ENCODE measurements at places on chromosomes 5 and 9. TPM values are rescaled to one million over a fixed set of nuclear protein-coding genes. Genes with fewer than 3 reads are reported as not detected.

GRCh38 chr5:65855766-65856315 lies 70.5 kb upstream of the ERBIN start:
- no peak overlapping the region for H3K4me3 ChIP-seq
- no peak for DNase-seq
- no peaks in the 10 kb centered on the region for H3K4me1 ChIP-seq
- H3K27me3 ChIP-seq, result no peaks in the 10 kb centered on the region
- no peaks in the 10 kb centered on the region for H3K36me3 ChIP-seq

DNA sequence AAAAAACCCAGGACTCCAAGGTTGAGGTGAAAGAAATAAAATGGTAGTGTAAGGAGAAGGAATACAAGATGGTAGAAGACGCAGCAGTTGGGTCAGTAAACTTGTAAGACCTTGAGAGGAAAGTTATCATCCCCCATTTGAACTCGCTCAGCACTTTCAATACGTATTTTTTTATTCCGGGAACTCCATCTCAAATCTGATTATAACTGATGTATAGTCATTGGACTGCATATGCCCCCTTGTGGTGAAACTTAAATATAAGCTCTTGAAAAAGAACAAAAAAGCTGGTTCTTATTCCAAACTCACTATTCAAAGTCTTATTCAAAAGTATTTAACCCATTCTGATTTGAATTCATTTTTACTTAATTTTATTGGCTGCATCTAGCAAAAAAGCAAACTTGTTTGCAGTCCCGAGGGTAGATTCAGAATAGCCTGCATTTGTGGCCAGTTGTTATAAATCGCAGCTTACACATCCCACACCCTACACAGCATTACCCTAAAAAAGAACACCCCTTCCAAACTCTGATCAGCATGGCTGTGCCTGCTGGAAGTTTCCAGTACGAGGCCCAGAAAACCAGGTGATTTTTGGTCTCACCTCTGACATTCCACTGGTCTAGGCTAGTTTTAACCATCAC lies 118.0 kb downstream of the ESM1 start:
- no peak for DNase-seq
- no peak overlapping the region for H3K4me3 ChIP-seq
- no peak overlapping the region for H3K27ac ChIP-seq
- H3K4me1 ChIP-seq, result no peaks in the 10 kb centered on the region
- H3K27me3 ChIP-seq, result peaks cover 4% of the 10 kb centered on the region

CFAP90 gene
- total RNA-seq, result not detected

- H3K27ac ChIP-seq, result no peak overlapping the region
- no peaks in the 10 kb centered on the region for H3K36me3 ChIP-seq
- DNase-seq, result no peak
Observed at GRCh38 chr5:146541958-146542849, 26.2 kb upstream of the GPR151 start.

DNA sequence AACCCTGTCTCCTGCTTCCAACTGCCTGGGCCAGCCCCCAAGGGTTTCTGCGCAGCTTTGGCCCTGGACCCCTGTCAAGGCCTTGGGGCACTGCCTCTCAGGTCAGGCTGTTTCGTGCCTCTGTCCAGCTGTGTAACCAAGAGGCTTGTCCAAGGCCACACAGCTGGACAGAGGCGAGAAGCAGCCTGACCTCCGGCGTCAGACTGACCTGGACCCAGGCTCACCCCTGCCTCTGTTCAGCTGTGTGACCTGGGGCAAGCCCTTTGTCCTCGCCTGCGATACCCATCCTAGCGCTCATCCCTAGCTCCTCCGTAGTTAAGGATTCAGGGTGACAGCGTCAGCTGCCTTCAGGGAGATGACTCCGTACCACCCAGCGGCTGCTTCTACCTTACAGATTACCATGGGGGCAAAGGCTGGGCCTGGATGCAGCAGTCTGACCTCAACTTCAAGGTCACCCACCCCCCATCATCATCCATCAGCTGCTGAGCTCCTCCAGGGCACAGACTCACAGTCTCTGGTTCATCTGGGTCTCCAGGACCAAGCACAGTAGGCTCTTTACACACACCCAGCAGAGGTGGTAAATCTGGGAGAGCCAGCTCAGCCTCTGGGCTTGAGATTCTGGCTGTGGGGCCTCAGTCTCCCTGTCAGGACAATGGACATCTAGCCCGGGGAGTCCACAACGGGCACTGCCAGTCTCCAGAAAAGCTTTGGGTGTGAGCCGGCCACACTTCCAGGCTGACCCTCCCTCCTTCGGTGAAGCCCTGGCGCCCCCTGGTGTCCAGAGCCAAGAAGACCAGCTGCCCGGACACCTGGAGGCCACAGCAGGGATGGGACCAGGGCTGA lies 7.9 kb downstream of the AK1 start:
- H3K4me3 ChIP-seq, result no peak overlapping the region
- H3K27ac ChIP-seq, result no peak overlapping the region
- no peaks in the 10 kb centered on the region for H3K27me3 ChIP-seq
- peaks cover 22% of the 10 kb centered on the region for H3K4me1 ChIP-seq

NR2F1 gene
- total RNA-seq, result 0.32 TPM

Data from GM12878 (cell line).